ENCODE measurements at places on chromosomes 2 and 18. TPM values are rescaled to one million over a fixed set of nuclear protein-coding genes. Genes with fewer than 3 reads are reported as not detected.

The EPG5 gene
- 55.7 TPM for total RNA-seq

The C2orf42 gene
- 30.4 TPM for total RNA-seq

The RTP5 gene
- not detected for total RNA-seq

The CDH20 gene
- total RNA-seq, result 36.9 TPM

The CBLN2 gene
- total RNA-seq, result 20.8 TPM

The PLEK gene
- 7.2 TPM for total RNA-seq

The PRKRA gene
- 85.9 TPM for total RNA-seq

The POTEE gene
- not detected for total RNA-seq

The DCC gene
- total RNA-seq, result 10.0 TPM

The POTEI gene
- 0.22 TPM for total RNA-seq
